ENCODE measurements at places on chromosomes 2 and 18.

DNA sequence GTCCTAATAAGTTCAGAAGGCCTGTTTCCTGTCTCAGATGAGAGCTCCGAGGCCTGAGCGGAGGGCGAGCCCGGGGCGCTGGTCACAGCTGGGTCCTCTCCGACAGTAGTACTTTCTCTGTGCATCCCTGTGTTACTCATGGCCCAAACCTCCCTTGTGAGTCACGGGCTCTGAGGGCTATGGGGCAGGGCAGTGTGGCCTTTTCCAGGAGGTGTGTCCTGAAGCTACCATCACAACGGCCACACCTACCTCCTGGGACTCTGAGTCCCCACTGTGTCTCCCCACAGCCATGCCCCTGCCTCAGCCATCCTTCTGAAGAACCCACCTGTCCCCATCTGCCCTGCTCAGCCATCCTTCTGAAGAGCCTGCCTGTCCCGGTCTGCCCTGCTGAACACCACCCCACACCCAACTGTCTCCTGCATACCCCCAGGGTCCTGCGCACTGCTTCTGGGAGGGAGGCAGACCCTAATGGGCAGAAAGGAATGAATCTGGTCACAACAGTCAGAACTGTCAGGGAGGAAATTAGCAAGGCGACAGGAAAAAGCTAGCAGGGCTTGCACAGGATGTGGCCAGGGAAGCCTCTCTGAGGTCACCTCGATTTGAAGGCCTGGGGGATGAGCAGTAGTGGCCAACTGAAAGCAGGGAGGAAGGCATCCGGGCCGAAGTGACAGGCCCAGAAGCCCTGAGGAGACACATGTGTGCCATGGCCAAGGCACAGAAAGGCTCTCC lies 145.4 kb upstream of the RIOK3 start:
- peak; percentile 25 for ATAC-seq

DNA sequence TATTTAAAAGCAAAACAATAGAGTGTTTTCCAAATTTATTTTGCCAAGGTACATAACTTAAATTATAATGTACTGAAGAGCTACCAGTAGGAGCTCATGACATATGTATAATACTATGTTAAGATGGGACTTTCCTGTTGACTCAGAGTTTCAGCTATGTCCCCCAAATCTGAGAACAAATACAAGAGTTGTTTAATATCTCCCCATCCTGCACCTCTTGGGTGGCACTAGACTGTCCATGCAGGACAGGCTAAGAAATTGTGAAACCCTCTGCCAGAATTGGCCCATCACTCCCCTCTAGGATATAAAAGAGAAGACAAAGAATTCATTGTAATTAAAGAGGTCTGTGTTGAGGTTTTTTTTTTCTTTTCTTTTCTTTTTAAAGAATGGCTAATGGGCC lies 21.7 kb upstream of the CTAGE1 start:
- no peak for ATAC-seq

- no peak for ATAC-seq
Observed at GRCh38 chr18:58097907-58098166, 53.8 kb downstream of the NEDD4L start.

DNA sequence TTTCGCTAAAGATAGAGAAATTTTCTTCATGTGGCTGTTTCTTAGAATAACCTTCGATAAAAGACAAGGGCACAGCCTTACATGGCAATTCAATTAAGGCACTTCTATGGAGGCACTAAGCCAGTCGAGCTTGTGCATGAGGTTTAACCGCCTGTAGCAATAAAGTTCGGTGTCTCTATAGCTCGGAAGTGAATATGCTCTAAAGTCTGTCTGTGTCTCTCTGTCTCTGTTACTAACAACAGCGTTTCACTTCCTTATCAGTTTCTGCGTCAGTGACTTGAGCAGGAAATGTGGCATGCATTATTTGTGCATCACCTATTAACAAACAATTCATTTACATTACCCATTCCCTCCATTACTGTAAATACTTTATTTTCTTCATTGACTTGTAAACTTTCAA lies 365.1 kb upstream of the NETO1 start:
- no peak for ATAC-seq

GRCh38 chr2:238714038-238714528 lies 133.8 kb upstream of the TWIST2 start:
- ATAC-seq = peak; percentile 67
